SHP77 (cell line): ENCODE measurements at places on chromosomes 12 and 14.

DNA sequence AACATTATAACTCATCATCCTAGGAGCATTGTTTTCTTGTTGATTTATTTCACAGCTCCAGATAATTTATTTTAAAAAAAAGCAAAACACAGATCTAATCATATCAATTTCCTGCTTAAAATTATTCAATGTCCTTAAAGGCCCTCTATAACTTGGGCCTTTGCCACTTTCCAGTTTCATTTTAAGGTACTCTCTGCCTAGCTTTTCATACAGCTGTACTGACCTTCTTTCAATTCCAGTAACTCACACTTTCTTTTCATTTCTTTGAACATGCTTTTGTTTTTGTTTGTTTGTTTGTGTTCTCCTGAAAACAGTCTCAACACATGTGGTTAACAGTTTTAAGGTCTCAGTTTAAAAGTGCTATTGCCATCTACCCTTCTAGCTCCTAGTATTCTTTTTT, 281.9 kb downstream of the ACSS3 start:
- DNase-seq = no peak

- no peak for DNase-seq
Observed at GRCh38 chr14:28783664-28784063, 17.1 kb downstream of the FOXG1 start.

- no peak for DNase-seq
Observed at GRCh38 chr12:21561158-21561557, 35.1 kb downstream of the SPX start.

GRCh38 chr12:101923045-101923718, 45.8 kb downstream of the DRAM1 start:
- no peak for DNase-seq

DNA sequence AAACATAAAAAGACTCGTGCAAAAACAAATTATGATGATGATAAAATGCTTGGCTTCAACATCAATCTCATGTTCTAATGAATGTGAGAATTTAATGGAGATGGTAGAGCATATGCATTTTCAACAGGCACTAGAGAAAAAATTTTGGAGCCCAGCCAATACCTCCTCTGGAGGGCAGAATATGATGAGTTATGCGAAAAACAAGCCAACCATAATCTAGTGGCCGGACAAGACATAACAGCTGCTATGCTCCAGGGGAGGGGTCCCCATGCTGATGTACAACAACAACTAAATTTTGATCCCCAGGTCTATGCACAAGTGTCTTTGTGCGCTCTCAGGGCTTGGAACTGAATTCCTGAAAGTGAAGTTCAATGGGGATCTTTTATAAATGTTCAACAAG, 1197.5 kb downstream of the LRFN5 start:
- DNase-seq = peak; percentile 51

DNA sequence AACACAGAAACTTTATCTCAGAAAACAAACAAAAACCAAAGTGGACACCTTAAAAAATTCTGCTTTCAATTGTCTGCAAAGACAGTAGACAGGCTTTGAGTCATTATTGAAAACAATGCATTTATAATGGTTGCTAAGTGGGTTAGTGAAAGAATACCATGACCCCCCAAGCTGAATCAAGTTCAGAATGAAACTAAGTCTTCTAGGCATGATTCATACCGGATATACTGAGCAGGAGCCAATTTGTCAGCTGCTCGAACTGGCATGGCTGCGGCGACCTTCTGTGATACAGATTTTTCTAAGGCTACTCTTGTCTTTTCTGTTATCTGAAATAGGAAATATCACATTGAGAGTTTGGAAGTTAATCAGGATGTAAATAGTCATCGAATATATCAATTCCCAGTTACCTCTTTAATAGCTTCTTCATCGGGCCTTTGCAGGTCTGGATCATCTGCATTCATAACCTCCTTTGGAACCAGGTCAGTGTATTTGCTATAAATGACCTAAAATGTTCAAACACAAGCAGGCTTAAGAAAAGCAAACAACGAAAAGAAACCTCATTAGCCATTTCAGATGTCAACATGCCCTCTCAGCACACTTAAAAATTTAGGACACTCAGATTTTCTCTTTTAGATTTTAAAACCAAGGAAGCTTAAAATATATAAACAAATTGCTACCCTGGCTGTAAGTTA, 22.3 kb downstream of the SNW1 start:
- no peak for DNase-seq

GRCh38 chr12:904010-904414, 45.5 kb downstream of the RAD52 start:
- DNase-seq = no peak

DNA sequence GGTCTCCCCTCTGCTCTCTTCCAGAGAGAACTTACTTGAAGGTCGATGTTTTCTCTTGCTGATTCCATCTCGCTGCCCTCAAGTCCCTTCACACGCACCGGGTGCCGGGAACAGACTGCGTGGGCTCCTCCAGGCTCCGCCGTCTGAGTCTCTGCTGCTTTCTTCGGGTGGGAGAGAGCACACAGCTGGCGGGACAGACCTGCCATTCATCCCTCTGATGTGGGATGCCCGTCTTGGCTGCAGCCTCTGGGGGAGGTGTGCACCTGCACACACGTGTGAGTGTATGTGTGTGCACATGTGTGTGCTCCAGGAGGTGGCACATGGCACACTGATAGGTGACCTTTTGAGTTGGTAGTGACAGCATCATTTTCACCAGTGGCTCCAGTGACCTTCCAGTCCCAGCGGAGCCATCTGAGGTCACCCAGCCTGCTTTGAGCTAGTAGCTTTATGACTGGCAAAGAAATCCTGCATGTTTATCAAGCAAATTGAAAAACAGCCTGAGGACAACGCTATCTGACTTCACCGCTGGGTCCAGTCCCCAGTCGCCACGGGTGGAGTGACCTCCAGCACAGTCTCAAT, at the start of gene NINJ2:
Gene NINJ2 (minus strand): TSS at position 153 of the 579 bp plus-strand sequence. CDS start 85 bp downstream, at position 68.
- no peak for DNase-seq

DNA sequence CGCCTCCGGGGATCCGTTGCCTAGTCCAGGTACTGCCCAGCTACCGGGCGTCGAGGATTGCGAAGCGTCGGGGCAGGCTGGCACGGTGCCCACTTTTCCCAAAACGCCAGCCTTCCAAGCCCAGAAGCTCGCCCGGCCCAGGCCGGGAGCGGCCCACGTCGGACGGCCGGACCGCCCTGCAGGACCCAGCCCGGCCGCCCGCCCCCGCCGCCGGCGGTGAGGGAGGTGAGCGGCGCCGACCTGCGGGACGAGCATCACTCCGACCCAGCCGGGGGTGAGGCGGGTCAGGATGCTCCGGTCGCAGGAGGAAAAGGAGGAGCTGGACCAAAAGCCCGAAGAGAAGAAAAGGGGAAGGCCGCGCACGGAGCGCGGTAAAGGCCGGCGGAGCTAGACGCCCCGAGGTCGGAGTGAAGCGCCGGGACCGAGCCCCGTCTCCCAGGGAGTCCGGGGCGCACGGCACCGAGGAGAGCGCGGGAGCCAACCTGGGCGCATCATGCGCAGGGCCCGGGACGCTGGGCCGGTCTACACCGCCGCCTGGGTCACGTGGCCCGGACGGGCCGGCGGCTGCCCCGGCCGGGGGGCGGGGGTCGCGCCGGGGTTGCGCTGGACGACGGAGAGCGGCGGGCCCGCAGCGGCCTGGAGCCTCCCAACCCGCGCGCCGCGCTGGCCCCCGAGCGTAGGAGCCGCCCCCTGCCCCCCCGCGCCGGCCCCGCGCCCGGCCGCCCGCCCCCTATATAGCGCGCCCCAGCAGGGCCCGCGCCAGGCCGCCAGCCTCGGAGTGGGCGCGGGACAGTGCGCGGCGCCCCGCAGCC, at the start of gene AQP5:
Gene AQP5 (plus strand): TSS at position 762 of the 812 bp plus-strand sequence. CDS start 146 bp downstream, outside the sequence.
- no peak for DNase-seq

GRCh38 chr12:25404955-25405354, 148.1 kb downstream of the LMNTD1 start:
- DNase-seq = no peak

GRCh38 chr12:131900397-131900796, 6.0 kb downstream of the ULK1 start:
- DNase-seq = peak; percentile 33

GRCh38 chr12:111160350-111161241, 208.3 kb downstream of the PHETA1 start:
- no peak for DNase-seq

GRCh38 chr14:72745991-72746980, 147.6 kb downstream of the DPF3 start:
- DNase-seq = peak; percentile 12

- DNase-seq = no peak
Observed at GRCh38 chr12:72162875-72163274, 109.3 kb upstream of the TRHDE start.

GRCh38 chr12:44873898-44874297, 2.2 kb downstream of the NELL2 start:
- no peak for DNase-seq

DNA sequence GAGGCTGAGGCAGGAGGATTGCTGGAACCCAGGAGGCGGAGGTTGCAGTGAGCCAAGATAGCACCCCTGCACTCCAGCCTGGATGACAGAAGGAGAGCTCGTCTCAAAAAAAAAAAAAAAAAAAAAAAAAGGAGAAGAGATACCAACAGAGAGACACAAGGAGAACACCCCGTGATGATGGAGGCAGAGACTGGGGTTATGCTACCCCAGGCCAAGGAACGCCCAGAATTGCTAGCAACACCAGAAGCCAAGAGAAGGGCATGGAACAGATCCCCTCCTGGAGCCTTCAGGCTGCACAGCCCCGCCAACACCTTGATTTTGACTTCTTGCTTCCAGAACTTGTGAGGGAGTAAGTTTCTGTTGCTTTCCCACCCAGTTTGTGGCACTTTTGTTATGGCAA, 148.0 kb upstream of the FOXN3 start:
- DNase-seq = no peak

- DNase-seq = no peak
Observed at GRCh38 chr12:2180737-2181082, 127.9 kb downstream of the CACNA1C start.

DNA sequence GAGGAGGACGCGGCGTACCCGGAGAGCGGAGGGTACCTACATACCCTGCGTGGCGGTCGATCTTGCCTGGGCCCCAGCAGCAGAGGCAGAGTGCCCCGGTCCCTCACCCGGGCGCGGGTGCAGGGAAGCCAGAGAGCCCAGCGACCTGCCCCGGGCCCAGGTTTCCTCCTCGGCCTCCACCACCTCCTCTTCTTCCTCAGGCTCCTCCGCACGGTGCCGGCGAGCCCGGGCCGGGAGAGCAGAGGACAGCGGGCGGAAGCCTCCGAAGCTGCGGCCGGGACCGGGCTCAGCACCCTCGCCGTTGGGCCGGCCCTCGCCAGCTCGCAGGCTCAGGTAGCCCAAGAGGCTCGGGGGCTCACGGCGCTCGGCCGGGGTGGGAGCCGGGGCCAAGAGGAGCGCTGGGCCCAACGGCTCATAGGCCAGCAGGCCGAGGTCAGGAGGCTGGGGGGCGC, 6.6 kb downstream of the ZNF219 start:
- DNase-seq = no peak

- DNase-seq = no peak
Observed at GRCh38 chr12:13980538-13981295, 685 bp downstream of the GRIN2B start.

DNA sequence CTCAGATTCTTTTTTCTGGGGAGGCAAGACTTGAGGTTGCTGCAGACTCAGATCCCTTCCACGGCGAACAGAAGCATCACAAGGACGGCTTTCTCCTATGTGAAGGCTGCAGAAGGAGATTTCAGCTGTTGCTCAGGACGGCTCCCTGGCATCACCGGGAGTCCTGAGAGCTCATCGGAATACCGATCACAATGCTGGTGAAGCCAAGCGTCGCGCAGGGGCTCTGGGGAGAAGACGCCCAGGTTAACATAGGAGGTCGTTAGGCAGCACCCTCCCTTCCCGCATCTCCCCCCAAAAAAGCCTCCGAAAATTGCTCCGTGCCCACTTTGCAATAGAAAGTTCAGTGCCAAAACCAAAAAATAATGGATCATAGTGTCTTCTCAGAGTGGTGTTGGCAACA, 127.2 kb upstream of the TMEM132D start:
- no peak for DNase-seq

- DNase-seq = no peak
Observed at GRCh38 chr14:81565441-81566290, 32.0 kb upstream of the SEL1L start.

DNA sequence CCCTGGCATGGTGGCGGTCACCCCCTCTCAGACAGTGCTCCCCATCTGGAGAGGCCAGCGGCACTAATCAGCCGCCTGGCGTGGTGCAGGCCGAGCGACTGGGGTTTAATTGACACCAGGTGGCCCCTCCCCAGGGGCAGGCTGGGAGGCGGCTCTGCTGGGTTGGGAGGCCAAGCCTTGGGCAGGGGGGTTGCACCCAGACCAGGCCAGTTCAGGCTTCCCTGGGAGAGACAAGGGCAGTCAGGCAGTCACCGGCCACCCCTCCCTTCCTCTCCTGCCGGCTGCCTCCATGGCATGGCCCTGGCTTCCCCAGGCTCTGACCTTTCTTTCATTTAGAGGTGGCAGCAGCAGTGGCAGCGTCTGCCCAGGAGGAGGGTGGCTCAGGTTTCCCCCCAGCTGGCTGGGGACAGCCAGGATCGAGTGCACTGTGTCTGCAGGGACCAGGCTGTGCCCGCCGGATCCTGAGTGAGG, 78.1 kb upstream of the NOS1 start:
- DNase-seq = peak; percentile 26

- peak; percentile 23 for DNase-seq
Observed at GRCh38 chr14:89351516-89352404, 65.3 kb downstream of the FOXN3 start.

GRCh38 chr12:119338593-119339363, 4.2 kb downstream of the CCDC60 start:
- no peak for DNase-seq

DNA sequence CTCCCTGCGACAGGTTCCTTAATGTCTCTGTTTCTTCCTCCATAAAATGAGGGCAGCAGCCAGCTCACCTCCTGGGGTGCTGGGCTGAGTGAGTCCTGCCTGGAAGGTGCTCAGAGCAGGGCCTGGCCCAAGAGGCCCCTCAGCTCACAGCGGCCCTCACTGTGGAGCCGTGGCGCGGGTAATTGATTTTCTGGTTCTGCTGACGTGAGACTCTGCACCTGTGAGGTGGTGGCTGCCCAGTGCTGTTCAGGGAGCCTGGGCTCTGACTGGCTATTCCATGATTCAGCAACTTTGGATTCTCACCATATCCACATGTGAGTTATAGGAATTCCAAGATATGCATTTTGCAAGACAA, 266.6 kb downstream of the ADGRD1 start:
- no peak for DNase-seq

- no peak for DNase-seq
Observed at GRCh38 chr12:1977588-1977987, 26.7 kb downstream of the DCP1B start.
